Activated gamma-delta T cell (primary cell): ENCODE measurements at places on chromosomes 7 and 10.

DNA sequence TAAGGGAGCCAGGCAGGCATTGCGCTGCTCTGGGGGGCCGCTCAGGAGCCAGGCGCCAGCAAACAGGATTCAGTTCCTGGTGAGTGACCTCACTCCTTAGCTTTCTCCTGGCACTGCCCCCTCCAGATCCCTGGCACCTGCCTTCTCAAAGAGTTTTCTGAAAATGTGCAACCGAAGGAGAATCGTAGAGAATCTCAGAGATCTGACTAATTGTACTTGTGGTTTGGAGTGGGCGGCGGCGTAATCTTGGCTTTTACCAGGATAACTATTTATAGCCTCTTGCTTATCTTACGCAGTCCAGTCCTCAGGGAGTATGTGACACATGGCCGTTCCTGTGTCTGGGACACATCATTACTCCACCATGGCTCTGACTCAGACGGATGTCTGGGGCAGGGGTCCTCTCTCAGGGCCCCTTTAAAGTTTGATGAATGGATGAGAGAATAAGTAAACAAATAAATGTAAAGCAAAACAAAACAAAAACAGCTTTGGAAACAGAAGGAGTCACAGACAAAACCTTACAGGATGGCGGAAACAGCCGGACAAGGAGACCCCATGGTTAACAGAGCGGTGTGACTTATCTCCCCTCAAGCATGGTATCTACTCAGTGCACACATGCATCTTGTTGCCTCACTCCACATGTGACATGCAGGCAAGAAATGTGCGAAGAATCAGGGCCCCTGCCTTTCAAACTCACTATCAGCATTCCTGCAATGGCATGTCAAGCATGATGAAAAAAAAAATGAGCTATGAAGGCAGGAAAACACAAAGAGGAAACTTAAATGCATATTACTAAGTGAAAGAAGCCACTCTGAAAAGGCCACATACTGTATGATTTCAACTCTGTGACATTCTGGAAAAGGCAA, 99.7 kb downstream of the TNS3 start:
- DNase-seq: no peak

DNA sequence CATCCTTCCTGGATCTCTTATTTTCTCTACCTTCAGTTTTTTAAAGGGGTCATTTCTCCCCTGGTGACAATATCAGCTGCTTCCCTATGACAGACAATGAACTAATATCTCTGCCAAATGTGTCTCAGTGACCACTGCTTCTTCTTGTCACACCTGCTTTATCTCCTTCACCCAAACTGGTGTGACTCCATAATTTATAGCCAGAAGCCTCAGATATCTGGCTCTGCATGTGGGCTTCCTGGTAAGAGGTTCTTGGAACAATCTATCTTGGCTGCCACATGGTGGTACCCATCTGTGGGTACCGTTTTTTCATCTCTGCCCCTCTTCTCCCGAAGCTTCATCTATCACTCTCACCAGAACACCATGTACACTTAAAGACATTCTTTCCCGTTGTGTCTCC, 37.0 kb downstream of the CPVL start:
- no peak for DNase-seq

GRCh38 chr10:12186323-12186722, 9.4 kb downstream of the NUDT5 start:
- no peak for DNase-seq

- DNase-seq: no peak
Observed at GRCh38 chr10:102342458-102342857, 53.0 kb upstream of the NFKB2 start.

DNA sequence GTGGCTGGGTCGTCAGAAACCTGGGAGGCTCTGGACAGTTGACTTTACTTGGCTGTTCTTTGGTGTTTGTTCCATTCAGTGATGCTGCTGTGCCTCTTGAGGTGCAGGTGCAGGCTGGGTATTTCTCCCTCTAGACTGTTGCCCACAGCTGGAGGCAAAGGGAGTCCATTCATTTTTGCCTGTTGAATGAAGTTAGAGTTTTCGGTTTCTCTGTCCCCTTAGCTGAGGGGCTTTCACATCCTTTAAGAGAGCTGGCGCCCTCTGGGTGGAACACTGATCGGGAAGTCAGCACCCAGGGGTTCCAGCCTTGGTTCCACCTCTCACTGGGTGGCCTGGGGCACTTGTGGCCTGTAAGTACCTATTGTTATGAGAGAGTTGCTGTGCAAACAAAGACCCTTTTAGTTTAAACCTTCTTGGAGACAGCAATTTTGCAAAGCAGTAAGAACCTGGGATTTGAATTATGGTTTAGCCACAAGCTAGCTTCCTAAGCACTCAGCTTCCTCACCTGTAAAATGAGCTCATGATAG, 67.2 kb downstream of the GRK5 start:
- no peak for DNase-seq

DNA sequence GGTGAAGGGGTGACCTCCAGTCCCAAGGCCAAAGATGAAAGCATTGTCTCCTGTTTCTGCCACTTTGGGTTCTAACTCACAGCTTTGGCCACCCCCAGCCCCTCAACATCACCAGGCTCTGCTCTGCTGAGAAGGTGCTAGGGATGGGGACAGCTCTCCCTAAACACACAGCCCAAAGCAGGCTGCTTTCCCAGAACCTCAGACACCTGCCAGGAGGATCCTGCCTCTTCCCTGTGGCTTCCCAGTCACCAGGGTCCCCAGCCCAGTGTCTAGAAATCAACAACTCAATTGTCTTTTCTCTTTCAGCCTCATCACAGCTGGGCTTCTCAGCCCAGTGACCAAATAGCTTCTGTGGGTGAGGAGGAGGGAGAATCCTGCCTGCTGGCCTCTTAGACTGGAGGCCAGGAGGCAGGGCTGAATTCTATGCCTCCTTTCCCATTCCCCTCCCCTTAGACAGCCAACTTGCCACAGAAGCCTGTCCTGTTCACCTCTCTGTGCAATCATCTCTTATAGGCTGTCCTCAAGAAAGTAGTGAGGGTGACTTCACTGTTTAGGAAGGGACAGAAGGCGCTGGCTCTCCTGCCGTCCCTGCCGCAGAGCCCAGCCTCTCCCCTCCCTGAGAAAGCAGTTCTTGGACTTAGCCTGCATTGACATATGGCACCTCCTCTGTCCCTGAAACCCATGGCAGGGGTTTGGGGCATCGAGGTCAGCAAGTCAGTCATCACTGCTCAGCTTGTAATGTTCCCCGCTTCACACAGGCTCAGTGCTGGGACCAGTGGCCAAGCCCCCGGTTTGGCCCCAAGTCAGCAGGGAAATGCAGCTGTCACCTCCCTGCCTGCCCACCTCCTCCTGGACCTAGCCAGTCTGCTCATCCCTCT, 3.7 kb downstream of the FGF8 start:
- no peak for DNase-seq

GRCh38 chr10:64484811-64485330, 963.7 kb downstream of the REEP3 start:
- DNase-seq: no peak

- no peak for DNase-seq
Observed at GRCh38 chr7:116672596-116673456, 830 bp downstream of the MET start.

- no peak for DNase-seq
Observed at GRCh38 chr7:88789480-88790064, 6.0 kb downstream of the TEX47 start.

DNA sequence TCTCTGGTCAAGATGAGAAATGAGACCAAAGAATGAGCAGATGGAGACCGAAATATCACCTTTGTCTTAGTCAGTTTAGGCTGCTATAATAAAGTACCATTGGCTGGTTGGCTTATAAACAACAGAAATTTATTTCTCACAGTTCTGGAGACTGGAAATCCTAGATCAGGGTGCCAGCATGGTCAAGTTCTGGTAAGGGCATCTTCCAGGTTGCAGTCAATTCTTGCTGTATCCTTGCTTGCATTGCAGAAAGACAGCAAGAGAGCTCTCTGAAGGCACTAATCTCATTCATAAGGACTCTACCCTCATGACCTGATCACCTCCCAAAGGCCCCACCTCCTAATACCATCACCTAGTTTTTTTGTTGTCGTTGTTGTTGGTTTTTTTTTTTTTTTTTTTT, 52.7 kb upstream of the MKLN1 start:
- no peak for DNase-seq

GRCh38 chr7:106417273-106417902, 132.6 kb upstream of the NAMPT start:
- no peak for DNase-seq

GRCh38 chr7:67463983-67464382, 467.4 kb downstream of the TYW1 start:
- no peak for DNase-seq

- DNase-seq: no peak
Observed at GRCh38 chr7:44750921-44751571, 2.4 kb downstream of the ZMIZ2 start.

GRCh38 chr10:78458983-78459638, 425.4 kb downstream of the RPS24 start:
- DNase-seq: no peak

GRCh38 chr10:96500519-96500918, 13.2 kb downstream of the TLL2 start:
- DNase-seq: no peak

DNA sequence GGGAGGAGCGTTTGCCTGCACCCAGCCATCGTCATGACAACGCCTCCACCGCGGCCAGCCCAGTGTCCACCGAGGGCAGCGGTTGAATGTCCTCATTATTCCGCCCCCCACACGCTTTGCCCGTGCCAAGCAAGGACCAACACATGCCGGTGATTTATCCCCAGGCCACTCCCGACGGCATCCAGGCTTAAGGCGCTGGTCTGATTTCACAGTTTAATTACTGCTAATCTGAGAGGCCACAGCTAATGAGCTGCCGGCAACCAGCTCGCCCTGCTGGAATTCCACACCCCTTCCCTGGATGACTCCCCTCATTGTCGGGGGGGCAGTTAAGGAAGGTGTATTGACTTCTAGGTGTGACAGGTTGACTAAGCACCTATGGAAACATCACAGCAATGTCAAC, 432.3 kb downstream of the DNAJB6 start:
- DNase-seq: no peak

DNA sequence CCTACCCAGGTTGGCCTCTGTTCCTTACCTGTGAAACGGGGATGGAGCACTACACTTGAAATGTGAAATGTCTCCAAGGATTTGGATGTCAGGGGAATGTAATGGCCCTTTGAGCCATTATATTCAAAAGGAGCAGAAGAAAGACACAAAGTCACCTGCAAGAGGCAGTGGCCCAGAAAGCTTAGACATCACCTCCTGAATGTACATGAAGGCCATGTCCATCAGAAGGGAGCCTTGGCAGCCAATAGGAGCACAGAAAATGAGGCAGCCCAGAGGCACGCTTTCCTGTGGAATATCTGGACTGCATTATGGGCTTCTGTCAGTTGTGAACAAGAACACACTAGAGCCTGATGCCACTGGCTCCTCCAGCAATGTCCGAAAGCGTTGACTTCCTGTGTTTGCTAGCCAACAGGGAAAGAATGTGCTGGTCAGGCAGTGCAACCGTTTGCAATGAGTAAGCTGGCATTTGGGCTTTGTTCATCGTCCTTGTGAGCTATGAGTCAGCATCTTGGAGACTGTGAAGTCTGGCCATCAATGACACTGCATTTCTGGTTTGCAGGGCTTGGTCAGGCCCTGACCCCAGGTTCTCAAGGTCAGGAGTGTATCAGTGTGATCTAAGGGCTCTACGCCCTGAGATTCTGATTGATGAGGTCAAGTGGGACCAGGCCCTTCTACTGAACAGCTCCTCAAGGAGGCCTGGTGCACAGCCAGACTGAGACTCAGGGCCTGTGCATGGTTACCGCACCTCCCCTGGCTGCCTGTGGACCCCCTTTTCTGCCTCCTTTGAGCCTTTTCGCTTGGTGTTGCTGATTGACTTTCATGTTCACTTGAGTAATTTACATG, 222.4 kb downstream of the RPS24 start:
- no peak for DNase-seq

- DNase-seq: no peak
Observed at GRCh38 chr7:146652176-146652575, 535.6 kb downstream of the CNTNAP2 start.

GRCh38 chr10:132845780-132846595, 60.0 kb upstream of the NKX6-2 start:
- no peak for DNase-seq

- DNase-seq: no peak
Observed at GRCh38 chr7:103129702-103130549, 19.0 kb downstream of the NAPEPLD start.

DNA sequence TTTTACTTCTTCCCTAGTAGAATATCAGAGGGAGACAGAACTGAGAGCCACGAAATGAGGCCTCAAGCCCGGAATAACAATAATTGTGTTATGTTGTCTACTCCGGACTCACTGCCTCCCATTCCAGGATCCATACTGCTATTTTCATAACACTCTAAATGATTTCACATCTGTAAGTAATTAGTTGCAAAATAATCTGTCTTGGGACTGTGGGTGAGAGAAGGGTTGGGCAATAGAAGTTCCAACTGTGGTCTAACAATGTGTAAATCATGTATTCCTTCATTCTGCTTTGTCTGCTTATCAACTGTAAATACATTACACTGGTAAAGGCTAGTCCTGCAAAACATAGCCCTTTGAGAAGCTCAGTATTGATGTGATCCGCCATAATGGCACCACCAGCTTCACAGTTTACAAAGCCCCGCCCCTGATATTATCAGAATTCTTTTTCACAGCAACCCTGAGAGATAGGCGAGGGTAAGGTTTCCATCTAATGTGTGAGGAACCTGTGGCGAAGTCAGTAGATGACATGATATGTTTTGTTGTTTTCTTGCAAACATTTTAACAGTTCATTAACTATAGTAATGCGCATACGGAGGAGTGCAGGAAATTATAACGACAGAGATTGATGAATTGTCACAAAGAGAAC, 265.7 kb upstream of the BMPER start:
- DNase-seq: no peak

DNA sequence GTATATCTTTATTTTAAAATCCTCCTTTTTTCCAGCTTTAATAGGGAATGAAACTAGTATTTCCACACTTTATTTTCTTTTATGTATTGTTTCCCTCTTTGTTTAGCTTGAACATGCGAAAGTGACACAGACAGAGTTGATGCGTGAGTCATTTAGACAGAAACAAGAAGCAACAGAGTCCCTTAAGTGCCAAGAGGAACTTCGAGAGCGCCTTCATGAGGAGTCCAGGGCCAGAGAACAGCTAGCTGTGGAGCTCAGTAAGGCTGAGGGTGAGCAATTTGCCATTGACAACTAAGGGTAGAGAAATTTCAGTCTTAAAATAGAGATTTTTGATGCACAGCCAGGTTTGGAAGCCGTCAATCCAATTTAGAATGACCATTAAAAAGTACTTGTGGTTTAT, 73.1 kb downstream of the CYP51A1 start:
- no peak for DNase-seq

DNA sequence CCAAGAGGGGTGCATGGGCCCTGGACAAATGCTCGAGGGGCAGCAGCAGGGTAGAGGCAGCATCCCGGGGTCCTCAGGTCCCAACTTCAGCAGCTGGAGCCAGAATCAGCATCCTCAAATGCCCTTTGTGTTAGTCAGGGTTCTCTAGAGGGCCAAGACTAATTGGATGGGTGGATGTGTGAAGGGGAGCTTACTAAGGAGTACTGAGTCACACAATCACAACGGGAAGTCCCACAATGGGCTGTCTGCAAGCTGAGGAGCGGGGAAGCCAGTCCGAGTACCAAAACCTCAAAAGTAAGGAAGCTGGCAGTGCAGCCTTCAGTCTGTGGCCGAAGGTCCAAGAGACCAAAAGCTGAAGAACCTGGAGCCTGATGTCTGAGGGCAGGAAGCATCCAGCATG, 162.9 kb upstream of the TCERG1L start:
- no peak for DNase-seq
